ENCODE measurements at places on chromosomes 4 and X.

DNA sequence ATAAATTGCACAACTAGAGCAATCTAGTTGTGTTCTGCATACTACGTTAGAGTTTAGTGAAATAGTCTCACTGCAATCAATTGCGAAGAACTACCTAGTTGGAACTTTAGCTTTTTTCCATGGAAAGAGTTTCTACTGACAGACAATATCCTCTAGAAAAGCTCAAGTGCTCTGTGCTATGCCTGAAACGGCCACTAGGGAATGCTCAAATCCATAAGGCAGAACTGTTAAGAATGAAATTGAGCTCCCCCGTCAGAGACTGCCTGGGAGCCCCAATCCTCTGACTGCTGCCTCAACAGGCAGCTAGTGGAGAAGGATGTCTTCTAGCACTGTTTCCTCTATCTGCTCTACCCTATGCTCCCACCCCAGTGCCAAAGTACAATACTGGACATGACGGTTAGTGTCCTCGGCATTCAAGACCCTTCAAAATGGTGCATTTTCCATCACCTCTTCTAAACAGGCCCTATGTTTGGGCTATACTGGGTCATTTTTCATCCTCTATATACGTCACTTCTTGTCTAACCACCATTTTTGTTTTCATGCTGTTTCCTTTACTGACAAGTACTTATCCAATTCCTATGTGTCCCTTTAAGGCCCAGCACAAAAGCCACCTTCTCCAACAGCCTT is 35.3 kb downstream of the FRMD7 start:
- DNase-seq = no peak

DNA sequence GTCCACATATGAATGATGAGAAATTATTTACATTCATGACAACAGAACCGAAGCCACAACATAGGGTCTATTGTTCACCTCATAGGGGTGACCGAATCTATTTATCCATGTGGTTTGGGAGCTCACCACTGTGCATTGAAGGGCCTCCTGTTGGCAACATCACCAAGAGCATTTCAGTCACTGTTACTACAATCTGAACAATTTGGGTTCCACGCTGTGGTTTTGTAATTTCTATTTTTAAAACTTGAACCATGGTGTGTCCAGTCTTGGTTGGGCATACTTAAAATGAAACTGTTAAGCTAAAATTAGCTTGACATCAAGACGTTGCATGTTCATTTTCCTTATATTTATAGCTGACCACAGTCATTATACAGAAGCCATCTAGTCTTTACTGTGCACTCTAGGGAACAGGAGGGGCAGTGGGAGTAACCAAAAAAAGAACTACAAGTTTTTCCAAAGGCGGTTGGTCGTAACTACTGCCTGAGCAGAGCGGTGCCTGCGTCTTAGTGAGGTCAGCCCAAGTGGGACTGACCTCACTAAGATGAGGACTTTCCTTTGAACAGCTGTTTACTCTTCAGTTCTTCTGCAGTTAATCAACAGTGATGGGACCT is 192.1 kb downstream of the SPRY1 start:
- DNase-seq = no peak

DNA sequence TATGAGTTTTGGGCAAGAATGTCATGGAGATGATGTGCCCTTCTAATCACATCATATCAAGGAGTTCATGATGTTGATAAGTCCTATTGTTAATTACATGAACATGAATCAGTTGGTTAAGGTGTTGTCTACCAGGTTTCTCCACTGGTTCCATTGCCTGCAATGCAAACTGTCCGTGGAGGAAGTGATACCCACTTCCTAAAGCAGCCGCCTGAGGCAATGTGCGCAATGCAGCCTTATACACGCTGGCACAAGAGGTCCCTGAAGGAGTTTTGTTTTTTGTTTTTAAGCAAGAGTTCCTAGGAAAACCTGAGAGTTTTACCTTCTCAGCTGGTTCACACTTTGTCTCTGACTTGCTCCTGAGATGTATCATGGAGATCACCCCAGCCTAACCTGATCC is 5.9 kb upstream of the GPKOW start:
- DNase-seq = no peak

- no peak for DNase-seq
Measured at GRCh38 chr4:35912174-35912573, 332.1 kb downstream of the ARAP2 start.

DNA sequence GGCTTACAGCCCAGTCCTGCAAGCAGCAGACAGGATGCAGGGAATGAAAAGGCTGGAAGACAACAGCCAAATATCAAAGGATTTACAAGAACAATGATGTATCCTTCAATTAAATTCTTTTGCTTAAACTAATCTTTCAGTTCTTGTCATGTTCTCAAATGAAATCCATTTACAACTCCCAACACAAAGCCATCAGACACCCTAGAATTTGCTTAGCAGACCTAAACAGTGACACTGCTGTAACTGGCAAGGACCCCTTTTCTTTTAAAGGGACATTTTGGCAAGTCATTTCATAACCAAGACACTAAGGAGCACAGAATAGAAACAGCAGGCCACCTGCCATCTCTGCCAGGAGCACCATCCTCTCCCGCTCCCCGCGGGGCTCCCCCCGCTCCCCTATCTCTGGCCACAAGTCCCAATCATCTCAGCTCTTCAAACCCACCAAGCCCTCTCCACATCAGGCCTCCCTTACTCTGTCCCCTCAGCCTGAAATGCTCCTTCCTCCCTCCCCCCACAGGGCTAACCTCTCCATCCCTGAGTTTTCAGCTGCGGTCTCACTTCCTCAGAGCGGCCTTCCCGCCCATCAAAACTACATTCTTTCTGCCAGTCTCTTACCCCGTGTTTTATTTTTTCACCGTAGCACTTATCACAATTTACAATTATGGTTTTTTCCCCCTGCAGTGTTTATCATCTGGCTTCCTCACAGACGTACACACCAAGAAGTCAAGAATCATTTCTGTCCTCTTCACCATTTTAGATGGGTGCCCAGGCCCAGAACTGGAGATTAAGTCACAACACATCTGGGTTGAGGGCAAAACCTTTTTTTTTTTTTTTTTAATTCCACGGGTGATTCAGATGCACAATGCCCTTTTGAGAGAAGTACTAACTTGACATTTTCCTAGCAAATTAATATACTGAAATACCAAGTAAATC is 45.8 kb downstream of the TSPAN5 start:
- no peak for DNase-seq

- DNase-seq = no peak
Measured at GRCh38 chr4:7041246-7041645, 1.9 kb upstream of the TADA2B start.

GRCh38 chrX:150205011-150205410 is 158.1 kb upstream of the MAMLD1 start:
- no peak for DNase-seq

- DNase-seq = no peak
Measured at GRCh38 chrX:43813898-43814297, 68.4 kb downstream of the MAOB start.

DNA sequence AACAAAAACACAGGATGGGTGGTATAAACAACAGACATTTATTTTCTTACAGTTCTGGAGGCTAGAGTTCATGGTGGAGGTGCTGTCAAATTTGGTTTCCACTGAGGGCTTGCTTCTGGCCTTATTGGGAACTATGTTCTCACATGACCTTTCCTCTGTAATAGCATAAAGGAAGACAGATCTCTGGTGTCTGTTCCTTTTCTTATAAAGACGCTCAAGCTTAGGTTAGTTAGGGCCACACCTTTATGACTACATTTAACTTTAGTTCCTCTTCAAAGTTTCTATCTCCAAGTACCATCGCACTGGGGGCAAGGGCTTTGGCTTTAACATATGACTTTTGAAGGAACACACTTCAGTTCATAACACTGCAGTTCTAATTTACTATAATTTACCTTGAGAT is 543.8 kb upstream of the CPEB2 start:
- DNase-seq = no peak

- DNase-seq = no peak
Measured at GRCh38 chrX:49187028-49187394, 838 bp upstream of the PRICKLE3 start.

GRCh38 chr4:85548116-85548515 is 73.2 kb downstream of the ARHGAP24 start:
- DNase-seq = no peak

- no peak for DNase-seq
Measured at GRCh38 chr4:86670298-86670697, 76.2 kb downstream of the PTPN13 start.

GRCh38 chr4:140871368-140871767 is 115.2 kb upstream of the TBC1D9 start:
- no peak for DNase-seq

GRCh38 chr4:38468339-38468866 is 195.6 kb upstream of the KLF3 start:
- no peak for DNase-seq

- no peak for DNase-seq
Measured at GRCh38 chr4:181592221-181592745, 650.9 kb upstream of the TENM3 start.

DNA sequence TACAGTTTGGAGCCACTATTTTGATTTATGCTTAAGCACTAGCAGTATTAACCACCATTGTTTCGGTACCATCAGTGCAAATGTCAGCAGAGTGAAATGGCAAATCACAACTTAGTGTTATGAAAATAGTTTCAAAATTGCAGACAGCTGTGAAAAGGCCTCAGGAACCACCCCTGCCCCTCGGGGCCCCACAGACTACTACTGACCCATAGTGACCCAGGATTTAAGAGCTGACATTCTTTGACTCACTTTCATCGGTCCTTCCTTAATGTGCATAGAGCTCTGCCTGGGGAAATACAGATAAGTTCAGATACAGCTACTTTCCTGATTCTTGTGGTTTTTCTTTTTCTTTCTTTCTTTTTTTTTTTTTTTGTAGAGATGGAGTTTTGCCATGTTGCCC is 3.3 kb upstream of the BBS7 start:
- no peak for DNase-seq

DNA sequence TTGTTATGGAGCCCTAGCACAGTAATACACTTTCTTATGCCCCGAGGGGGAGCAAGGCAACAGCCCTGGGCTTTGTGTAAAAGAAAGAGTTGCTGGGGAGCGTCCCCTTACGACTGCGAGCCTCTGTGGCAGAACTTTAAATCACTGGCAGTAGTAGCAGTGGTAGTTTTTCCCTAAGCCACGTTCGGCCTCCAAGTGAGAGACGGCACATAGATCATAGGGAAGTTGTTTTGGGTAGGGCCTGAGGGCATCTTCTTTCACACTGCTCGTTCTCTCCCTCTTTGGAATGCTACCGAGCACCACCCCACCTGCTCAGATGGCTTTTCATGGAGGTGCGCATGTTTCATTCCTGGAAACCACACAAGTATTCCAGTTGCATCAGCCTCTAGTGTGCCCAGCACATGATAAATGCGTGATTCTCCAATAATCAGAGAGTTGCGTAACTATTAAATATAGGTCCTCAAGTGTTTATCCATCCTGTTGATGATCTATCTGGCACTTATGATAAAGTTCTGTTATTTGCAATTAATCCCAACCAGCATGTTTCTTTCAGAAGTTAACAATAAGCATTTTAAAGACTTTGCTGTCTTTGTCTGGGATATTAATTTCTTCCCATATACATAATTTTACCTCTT is 7.0 kb upstream of the SYNPO2 start:
- DNase-seq = no peak

GRCh38 chr4:67883902-67884301 is at the start of gene TMPRSS11D:
TMPRSS11D (minus strand) TSS chr4:67884002; CDS start chr4:67883933, 69 bp downstream.
- no peak for DNase-seq

DNA sequence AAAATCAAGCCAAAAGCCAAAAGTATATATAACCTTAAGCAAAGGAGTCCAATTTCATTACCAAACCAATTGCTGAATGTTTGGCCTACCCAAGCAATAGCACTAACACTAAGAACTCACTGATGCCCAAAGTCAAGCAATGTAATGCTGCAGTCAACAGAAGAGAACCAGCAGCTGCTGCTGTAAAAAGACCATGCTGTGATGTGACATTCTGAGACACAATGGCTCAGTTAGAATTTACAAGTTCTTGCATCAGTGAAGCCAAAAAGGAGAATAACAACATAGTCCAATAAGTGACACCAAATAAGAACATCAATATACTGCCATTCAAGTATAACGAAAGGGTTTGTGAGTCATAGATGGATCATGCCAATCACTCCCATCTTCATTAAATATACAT is 514.0 kb upstream of the DIAPH2 start:
- no peak for DNase-seq

GRCh38 chrX:72314881-72315280 is 9.2 kb upstream of the CITED1 start:
- no peak for DNase-seq

- DNase-seq = no peak
Measured at GRCh38 chr4:186844059-186844681, 120.5 kb upstream of the FAT1 start.

DNA sequence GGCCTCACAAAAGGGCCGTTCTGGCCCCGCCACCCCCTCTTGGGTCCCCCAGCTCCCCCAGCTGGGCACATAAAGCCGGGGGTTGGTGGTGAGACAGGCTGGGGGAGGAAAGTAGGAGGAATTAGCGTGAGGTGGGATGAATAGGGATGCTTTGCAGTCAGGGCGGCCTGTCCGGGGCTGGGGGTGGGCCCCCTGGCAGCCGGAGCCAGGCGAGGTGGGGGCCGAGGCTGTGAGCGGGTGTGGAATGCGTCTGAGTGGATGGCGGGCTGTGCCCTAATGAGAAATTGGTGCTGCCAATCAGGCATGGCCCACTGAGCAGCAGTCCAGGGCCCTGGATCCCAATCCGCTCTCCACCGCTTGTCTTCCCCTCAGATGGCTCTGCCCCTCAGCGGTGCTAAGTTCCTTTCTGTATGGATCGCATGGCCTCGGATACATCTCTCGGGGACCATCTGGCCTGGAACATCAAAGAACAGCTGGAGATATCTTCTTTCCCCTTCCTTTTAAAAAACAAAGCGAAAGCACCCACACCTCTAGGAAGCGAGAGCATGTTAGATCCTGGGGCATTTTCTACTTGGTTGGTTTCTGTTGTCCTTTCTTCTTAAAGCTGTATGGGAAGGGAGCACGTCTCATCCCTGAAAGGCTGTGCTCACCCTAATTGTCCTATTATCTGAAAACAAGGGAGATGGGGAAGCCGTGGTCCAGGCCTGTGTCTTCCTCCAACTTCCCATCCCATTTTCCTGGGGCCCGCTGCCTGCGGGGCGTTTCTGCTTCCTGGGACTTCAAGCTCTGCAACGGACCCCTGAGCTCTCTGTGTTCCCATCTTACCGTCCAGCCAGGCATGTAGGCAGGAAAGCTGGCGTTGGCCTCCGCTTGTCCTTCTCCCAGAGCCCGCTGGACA is 106.9 kb downstream of the SORCS2 start:
- no peak for DNase-seq

DNA sequence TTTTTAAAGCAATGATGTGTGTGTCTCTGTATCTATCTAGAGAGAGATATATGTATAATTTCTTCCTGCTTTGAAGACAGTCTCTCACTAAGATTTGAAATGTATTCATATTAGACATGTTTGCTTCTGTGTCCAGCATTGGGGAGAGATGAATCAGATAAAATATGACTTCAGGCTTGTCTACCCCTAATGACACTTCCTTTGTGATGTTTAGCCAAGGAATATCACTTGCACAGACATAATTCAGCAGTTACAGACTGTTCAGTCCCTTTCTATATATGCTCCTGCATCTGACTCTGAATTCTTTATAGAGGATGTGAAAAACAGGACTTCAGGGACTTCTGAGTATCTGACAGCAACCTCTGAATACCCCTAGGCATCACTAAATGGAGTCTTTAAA is 158.4 kb downstream of the DCLK2 start:
- no peak for DNase-seq

- DNase-seq = no peak
Measured at GRCh38 chr4:140095694-140096482, 58.1 kb downstream of the MAML3 start.

GRCh38 chr4:43234626-43235415 is 342.3 kb downstream of the GRXCR1 start:
- DNase-seq = no peak

- no peak for DNase-seq
Measured at GRCh38 chrX:16140448-16140847, 17.1 kb downstream of the GRPR start.

- DNase-seq = no peak
Measured at GRCh38 chr4:3301450-3302172, 8.8 kb downstream of the RGS12 start.

Data from stimulated activated CD4-positive, alpha-beta T cell treated with anti-CD3 and anti-CD28 coated beads, Interleukin-1b, Interleukin-23, amount 100 ng/mL, for 1 hour (primary cell).